CD4-positive, alpha-beta T cell treated with Interleukin-12 subunit alpha and Interleukin-12 subunit beta, for 1 hour (primary cell): ENCODE measurements at places on chromosomes 4 and X.

DNA sequence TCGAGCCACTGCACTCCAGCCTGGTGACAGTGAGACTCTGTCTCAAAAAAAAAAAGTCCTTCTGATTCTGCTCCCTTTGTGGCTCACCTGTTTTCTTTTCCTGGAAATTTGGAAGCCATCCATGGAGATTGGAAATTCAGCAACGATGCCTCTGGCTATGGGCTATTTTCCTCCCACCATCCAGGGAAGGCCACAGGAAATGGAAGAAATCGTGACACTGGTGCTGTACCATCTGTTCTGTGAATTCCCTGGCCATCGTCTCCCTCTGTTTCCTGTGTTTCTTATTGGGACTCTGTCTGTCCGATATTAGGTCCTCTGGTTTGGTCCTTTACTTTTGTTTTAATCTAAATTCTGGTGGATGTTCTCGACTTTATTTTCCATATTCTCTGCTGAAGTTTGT, 29.4 kb upstream of the ADRA2C start:
- no peak for DNase-seq

- peak; percentile 24 for DNase-seq
Observed at GRCh38 chr4:1137063-1137776, 23.9 kb upstream of the RNF212 start.

DNA sequence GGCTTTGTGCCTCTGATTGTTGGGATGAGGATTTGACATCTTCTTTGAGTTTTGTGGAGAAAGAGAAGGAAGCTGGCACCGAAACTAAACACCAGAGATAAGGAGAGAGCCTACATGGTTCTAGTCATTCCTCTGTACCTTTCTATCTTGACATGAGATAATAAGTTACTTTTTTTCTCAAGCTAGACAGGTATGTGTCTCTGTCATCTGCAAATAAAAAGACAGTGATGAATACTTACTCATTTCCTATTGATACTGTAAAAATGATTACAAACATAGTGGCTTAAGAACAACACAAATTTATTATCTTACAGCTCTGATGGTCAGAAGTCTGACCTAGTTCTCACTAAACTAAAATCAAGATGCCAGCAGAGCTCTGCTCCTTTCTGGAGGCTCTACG, 1391.2 kb downstream of the STIM2 start:
- no peak for DNase-seq

- peak; percentile 36 for DNase-seq
Observed at GRCh38 chrX:53287493-53288138, 6.2 kb upstream of the IQSEC2 start.

GRCh38 chr4:7944599-7945220, 5.0 kb upstream of the AFAP1 start:
- no peak for DNase-seq

GRCh38 chr4:16820329-16820728, 78.1 kb downstream of the LDB2 start:
- DNase-seq, result no peak

GRCh38 chrX:111010111-111010510, 85.9 kb upstream of the PAK3 start:
- no peak for DNase-seq

DNA sequence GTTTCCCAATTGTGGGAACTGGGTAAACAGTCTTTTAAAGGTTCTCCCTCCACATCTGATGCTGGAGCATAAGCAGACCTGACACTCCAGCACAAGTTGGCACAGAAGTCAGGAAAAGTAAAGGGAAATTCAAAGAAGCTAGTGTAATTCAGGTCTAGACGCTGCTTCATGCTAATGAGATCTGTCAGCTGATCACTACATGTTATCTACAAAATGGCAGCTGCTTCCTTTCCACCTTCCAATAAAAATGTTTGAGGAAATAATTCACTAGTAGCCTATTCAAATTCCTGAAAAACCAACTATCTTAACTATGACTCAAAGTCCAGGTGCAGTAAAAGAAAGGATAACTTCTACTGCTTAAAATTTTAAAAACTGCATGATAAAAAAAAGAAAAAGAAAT, 29.3 kb downstream of the DCAF8L2 start:
- DNase-seq, result no peak

GRCh38 chr4:118113220-118113619, 78.9 kb downstream of the NDST3 start:
- no peak for DNase-seq

DNA sequence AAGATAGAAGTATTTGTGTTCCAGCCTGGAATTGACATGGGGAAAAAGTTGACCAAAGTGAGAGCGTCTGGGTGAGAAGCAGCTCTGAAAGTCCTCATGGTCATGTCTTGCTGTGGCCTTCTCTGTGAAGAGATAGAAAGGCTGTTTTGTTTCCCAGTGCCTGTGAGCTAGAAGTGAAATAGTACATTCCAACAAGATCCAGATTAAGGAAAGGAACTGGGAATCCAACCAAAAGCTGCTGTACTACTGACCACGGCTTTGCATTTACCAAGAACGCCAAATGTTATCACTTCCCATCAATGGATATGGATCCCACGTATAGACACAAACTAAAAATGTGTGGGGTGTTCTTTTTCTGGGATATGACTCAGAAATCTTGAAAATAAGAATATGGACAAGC, 51.2 kb downstream of the TENM3 start:
- no peak for DNase-seq

DNA sequence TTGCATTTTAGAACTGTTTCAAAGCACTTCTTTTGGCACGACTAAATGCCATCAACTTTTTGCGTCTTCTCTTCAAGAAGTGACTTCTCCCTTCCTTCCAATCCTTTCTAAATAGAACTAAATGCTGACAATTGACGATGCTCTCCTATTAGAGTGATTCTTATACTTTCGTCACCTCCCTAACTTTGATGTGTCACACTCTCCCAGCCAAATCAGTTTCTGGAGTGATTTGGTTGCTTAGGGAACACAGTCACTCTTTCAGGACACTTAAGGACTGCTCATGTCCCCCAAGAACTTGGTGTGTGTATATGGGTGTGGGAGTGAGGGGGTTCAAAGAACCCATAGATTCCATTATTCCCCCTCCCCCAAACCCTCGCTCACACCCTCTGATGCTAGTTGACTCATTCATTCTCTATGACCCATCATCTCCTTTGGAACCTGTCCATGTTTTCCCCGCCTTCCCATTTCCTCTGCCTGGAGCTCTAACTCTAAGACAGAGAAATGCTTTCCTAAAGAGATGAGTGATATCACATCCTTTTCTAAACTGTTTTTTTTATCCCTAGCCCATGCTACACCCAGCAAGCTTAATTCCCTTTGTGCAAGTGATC, 26.8 kb upstream of the AREG start:
- no peak for DNase-seq

- peak; percentile 12 for DNase-seq
Observed at GRCh38 chr4:118265312-118266144, 87.3 kb downstream of the PRSS12 start.

GRCh38 chr4:102608190-102608589, 107.0 kb downstream of the NFKB1 start:
- no peak for DNase-seq
